ENCODE measurements at places on chromosomes 3 and 15. TPM values are rescaled to one million over a fixed set of nuclear protein-coding genes. Genes with fewer than 3 reads are reported as not detected.

DNA sequence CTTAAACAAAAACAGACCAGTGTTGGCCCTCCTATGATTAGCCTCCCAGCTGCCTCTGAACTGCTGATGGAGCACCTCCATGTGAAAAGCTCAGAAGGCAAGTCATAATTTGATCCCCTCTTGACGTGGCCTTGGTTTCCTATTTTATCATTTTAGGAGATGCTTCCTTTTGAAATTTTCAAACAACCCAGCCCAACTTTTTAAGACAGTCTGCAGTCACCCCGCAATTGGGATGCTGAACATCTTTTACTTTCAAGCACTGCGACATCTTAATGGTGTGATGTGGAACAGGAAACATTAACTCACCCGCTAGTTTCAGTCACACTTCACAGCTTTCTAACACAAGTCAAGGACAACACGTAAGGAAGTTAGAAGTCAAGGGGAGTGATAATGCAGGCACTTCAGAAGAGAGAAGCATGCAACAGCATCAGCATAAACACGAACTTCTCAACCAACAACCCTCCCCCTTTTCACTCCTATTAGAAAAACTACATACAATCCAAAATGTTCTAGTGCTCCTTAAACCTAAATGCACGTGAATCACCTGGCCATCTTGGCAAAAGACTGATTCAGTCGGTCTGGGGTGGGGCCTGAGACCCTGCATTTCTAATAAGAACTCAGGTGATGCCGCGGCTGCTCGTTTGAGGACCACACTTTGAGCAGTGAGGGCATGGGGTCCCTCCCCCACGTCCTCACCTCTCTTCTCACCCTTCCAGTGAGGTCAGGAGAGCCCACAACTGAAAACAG lies 161.5 kb downstream of the FOXP1 start:
- DNase-seq = no peak

- no peak for DNase-seq
These were observed 68.1 kb upstream of the SCN5A start for GRCh38 chr3:38717355-38718240.

DNA sequence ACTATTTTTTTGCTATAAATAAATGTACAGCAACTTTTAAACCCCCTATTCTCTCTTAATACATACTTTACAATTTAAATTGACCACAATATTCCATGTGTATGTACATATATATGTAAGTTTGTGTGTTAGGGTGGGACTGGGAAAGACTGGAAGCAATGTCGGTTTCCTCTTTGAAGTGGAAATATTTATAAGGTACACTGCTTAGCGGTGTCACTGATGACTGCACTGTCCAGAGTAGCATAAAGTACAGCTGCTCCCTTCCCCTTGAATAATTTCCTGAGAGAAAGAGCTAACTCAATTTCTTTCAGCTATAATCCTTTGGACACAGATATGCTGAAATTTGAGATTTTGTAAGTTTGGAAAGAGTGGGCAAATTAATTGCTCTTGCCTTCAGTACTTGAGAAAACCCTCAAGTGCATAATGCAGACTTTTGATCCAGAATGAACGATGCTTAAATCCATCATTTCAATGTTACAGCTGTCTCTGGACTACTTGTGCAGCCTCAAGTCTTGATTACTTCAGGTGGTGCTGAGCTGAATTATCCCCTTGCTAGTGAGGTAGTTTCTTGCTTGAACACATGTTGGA lies 267.0 kb upstream of the CFAP20DC start:
- DNase-seq = no peak

DNA sequence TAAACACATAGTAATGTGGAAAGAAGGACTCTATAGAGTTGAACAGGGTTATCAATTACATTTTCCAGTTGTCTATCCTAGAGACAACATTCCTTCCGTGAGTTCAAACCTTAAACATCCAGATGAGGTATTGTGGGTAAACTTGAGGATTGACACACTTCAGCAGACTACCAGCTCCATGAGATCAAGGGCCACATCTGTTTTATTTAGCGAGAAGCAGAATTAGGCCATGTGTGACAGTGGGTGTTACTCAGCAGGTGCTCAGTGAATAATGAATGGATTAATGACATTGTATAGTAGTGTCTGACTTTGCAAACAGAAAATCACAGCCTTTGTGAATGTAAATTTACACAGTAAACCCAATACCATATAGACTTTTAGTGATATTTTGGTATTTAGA lies 941.1 kb upstream of the CFAP20DC start:
- DNase-seq = no peak

GRCh38 chr3:32973982-32974381 lies 22.5 kb downstream of the CCR4 start:
- no peak for DNase-seq

GRCh38 chr15:99980752-99981151 lies 247.5 kb upstream of the LYSMD4 start:
- DNase-seq = no peak

- no peak for DNase-seq
These were observed 4.2 kb downstream of the HMCES start for GRCh38 chr3:129282727-129283327.

GRCh38 chr3:181461381-181461780 lies 250.3 kb upstream of the SOX2 start:
- no peak for DNase-seq

DNA sequence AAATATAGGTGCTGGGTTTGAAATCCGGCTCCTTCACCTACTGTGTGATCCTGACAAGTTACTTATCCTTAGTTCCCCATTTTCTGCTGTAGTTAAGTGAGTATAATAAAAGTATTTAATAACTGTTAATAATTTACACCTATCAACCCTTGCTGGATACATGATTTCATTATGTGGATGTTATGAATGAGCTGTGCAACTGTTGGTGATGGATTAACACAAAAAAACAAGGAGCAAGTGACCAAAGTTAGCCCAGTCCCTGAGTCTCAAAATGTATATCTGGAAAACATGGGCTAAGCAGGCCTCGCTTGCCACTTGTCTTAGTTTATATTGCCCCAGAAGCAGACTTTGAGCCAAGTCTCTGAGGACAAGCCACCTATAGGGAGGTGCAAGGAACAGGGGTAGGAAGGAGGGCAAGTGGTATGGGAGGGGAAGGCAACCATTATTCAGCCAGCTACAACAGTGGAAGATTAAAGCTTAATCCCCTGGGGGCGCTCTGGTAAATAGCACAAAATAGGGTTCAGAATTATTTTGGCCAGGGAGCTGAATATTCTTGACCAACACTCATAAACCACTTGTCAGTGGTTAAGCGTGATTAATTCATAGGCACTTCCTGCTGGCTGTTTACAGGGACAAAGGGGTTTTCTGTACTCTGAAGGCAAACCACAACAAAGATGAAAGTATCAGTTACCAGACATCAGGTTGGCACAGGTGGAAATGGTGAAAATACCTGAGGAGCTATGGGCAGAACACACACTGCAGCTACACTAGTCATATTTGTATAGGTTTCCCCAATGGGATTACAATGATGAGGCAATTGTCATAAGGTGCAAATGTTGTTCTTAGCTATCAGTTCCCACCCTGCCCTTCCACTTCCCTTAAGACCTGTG lies 76.2 kb downstream of the TRIM42 start:
- no peak for DNase-seq

DNA sequence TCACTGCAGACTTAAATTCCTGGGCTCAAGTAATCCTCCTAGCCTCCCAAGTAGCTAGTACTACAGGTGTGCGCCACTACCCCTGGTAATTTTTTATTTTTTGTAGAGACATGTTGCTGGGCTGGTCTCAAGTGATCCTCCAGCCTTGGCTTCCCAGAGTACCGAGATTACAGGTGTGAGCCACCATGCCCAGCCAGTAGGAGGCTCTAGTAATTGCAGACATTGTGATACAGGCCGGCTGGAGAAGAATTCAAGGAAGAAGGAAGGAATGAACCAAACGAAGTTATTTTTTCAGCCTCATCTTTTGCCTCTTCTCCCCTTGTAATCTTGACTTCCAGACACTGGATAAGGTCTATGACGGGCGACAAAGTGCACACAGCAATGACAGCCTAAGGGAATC lies 3.2 kb upstream of the PPP4R2 start:
- DNase-seq = no peak

GRCh38 chr15:80989081-80989517 lies 520 bp downstream of the MESD start:
- DNase-seq = no peak

DNA sequence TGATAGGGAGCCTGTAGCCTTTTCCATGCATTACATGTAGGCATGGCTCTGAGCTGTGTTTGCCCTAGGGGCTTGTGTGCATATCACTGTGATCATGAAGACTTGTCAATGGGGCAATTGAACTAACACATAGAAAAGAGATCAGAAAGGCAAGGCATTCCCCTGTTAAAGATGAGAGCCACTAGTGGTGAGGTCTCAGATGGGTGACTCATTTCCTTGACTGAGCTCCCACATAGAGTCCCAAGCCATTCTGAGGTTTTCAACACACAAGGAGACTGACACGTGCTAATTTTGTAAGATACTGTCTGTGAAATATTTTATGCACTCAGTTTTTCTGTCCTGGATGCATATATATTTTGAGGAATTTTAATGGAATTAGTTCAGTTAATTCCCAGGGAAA lies 53.8 kb downstream of the SAMMSON start:
- no peak for DNase-seq

DNA sequence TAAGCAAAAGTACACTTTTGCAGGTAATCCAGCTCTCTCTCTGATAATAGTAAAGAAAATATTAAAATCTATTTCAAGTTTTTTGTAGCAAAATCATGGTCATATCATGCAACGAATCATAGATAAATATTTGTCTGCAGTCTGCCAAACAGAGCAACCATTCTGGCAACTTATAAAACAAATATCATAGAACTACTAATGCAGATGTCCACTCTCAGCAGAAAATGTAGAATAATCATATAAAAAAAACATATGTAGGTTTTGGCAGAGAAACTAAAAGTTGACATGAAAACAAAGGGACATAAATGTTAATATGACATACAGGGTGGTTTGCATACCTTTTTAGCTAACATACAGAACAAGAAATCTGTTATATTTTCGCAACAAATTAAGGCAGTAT lies 12.2 kb downstream of the TMCC1 start:
- DNase-seq = no peak

DNA sequence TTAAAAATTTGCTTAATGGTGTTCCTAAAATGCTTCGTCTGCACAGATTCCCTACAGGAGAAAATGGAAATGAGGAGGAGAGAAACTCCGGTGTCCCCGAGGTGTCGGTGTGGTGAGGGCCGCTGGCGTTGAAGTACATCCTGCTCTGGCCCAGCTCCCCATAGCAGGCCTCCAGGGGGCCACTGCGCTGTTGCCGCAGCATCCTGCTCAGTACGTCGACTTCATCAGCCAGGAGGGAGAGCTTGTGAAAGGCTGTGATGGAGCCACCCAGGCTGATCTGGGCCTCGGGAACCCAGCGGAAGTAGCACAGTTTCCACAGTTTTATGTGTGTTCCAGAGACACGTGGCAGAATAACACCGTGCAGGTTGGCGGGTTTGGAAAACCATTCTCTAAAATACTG lies 37.8 kb downstream of the FAN1 start:
- DNase-seq = no peak

DNA sequence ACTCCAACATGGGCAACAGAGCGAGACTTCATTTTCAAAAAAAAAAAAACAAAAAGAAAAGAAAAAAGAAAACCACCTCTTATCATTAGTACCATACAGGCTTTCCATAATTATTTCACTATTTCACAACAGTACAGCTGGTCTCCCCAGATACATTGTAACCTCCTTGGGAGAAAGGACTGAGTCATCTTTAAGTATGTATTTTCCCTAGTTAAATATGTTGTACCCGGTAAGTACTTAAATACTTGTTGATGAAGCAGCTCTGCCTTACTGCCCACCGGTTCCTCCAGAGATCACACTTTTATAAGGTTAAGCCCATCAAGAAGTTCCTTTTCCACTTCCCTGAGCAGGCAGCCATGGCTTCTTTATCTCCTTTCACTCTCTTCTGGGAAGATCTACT lies 789.5 kb upstream of the CFAP20DC start:
- no peak for DNase-seq

DNA sequence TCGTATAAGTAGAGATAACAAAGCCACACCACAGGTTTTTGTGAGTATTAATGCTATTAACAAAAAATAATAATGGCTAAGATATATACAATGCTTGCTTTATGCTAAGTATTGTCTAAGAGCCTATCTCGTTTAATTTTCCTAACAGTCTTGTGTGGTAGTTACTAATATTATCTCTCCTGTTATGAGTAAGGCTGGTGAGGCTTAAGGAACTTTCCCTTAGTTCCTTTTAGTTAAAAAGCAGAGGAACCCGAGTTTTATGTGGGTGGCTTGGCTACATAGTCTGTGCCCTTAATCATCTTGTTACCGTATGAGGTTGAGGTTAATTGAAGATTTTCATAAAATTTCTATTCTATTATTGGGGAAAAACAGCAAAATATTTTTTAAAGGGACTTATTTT lies 218.4 kb downstream of the SOX2 start:
- DNase-seq = no peak

DNA sequence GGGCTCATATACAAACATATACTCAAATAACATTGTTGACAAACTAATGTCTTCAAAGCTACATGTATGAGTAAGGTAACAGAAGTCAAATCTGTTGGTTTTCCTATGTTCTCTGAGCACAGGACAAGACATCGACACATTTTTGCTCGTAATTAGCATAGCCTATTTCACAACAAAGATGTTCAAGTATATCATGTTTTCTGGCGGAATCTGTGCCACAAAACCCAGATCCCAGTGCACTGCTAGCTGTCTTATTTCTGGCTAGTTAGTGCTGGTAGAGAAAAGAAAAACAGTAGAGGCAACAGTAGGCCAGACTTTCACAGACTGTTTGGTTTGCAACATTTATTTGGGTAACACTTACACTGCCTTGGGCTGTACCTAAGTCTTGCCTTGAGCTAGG lies 51.2 kb downstream of the RUBCN start:
- no peak for DNase-seq

- DNase-seq = no peak
These were observed 239.9 kb downstream of the TLE3 start for GRCh38 chr15:69857686-69858391.

Gene MORC1
- 0.57 TPM for polyA plus RNA-seq

Gene PGBD4
- polyA plus RNA-seq = 2.6 TPM

Gene TF
- polyA plus RNA-seq = 7.9 TPM

Gene SKOR1
- 0.70 TPM for polyA plus RNA-seq

Gene FILIP1L
- polyA plus RNA-seq = 16.3 TPM

Gene RBP2
- polyA plus RNA-seq = 0.75 TPM

Gene ACP3
- 86.3 TPM for polyA plus RNA-seq

Gene CCR8
- not detected for polyA plus RNA-seq

Gene TGM5
- not detected for polyA plus RNA-seq

Gene FETUB
- polyA plus RNA-seq = 0.28 TPM

Gene MKRN3
- 3.8 TPM for polyA plus RNA-seq

Gene KIF15
- polyA plus RNA-seq = 39.8 TPM
